ENCODE measurements at places on chromosomes 5 and 9. TPM values are rescaled to one million over a fixed set of nuclear protein-coding genes. Genes with fewer than 3 reads are reported as not detected.

Gene FANCG
- total RNA-seq, result 0.89 TPM

Gene C9orf153
- 0.28 TPM for total RNA-seq

Gene TCF7
- total RNA-seq, result 1.7 TPM

Gene HAVCR1
- not detected for total RNA-seq

Gene SH2D3C
- 11.5 TPM for total RNA-seq

Gene CATSPER3
- total RNA-seq, result 0.39 TPM

Gene CYSRT1
- 0.85 TPM for total RNA-seq

Gene PTPRD
- 6.6 TPM for total RNA-seq

Gene CTXN3
- total RNA-seq, result not detected

Gene FAM13B
- 35.9 TPM for total RNA-seq

- no peak overlapping the region for H3K27ac ChIP-seq
- peaks cover 17% of the 10 kb centered on the region for H3K4me1 ChIP-seq
- no peak overlapping the region for H3K4me3 ChIP-seq
- DNase-seq, result no peak
- H3K36me3 ChIP-seq, result no peaks in the 10 kb centered on the region
- H3K27me3 ChIP-seq, result no peaks in the 10 kb centered on the region
These were observed 46.2 kb upstream of the ANKRD55 start for GRCh38 chr5:56279291-56279690.

DNA sequence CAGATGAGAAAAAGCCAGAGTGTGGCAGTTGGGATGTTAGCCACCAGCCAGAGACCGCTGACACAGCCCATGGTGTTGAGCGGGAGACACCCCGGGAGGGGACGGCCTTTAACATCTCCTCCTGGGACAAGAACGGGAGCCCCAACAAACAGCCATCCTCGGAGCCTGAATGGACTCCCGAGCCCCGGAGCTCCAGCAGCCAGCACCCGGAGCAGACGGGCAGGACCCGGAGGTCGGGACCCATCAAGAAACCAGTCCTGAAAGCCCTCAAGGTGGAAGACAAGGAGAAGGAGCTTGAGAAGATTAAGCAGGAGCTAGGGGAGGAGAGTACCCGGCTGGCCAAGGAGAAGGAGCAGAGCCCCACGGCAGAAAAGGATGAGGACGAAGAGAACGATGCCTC is 28.0 kb upstream of the POMT1 start:
- H3K4me3 ChIP-seq, result no peak overlapping the region
- H3K4me1 ChIP-seq, result no peaks in the 10 kb centered on the region
- no peaks in the 10 kb centered on the region for H3K27me3 ChIP-seq
- H3K27ac ChIP-seq, result no peak overlapping the region

DNA sequence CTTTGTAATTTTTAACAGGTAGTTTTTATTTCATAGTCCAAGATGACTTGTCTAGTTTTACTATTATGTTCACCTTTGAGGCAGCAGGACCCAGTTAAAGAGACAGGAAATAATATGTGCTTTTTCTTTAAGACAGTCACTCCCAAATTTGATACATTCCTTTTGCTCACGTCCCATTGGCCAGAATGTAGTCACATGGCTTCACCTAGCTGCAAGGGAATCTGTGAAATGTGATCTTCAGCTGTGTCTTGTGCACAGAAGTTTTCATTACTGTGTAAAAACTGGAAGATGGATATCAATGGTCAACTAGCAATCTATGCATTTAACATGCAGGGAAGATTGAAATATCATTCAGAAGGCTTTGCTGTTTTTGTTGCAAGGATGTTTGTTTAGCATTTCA is 41.1 kb downstream of the XRCC4 start:
- no peak overlapping the region for H3K4me3 ChIP-seq
- no peak for DNase-seq
- H3K27ac ChIP-seq, result no peak overlapping the region
- H3K4me1 ChIP-seq, result no peaks in the 10 kb centered on the region

- peak overlapping the region; percentile 84 for H3K27ac ChIP-seq
- DNase-seq, result no peak
- peaks cover 39% of the 10 kb centered on the region for H3K4me1 ChIP-seq
- H3K36me3 ChIP-seq, result no peaks in the 10 kb centered on the region
- H3K4me3 ChIP-seq, result peak overlapping the region; percentile 75
These were observed 5.6 kb upstream of the RNF44 start for GRCh38 chr5:176542596-176543427.

DNA sequence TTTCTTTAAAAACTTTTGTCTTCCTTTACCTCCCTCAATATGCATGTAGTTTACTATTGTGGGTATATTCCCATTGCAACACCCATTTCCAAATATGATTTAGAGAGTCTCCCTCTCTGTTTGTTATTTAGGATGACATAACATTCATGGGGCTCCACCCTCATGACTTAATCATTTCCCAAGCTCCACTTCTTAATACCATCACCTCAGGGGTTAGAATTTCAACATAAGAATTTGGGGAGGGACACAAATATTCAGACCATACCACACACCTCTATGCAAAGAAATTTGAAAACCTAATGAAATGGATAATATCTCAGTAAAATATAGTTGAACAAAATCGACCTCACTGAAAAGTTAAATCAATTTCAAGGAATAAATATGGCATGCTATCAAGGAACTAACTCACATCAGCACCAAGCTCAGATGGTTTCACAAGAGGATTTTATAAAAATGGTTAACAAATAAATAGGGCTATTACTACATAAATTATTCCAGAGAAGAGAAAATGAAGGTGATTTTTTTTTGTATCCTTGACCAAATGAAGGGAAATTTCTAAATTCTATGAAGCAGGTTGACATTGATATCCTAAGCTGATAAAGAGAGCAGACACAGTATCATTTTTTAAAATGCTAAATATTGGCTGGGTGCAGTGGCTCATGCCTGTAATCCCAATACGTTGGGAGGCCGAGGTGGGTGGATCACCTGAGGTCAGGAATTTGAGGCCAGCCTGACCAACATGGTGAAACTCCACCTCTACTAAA is 20.2 kb upstream of the UBTD2 start:
- no peak for DNase-seq
- H3K4me3 ChIP-seq, result no peak overlapping the region
- H3K36me3 ChIP-seq, result no peaks in the 10 kb centered on the region
- no peaks in the 10 kb centered on the region for H3K27me3 ChIP-seq

DNA sequence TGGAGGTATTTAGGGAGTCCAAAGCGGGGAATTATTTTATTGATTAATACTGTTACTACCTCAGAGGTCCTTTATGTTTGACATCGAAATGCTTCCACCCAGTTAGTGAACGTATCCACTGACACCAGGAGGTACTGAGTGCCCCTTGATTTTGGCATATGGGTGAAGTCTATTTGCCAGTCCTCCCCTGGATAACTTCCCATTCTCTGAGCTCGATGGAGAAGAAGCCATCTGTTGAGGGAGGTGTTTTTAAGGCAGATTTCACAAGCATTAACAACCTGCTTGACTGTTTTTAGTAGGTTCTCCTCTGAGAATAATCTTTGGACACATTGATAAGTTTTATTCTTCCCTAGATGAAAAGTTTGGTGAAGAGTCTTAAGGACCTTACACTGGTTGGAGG is 165.3 kb upstream of the NREP start:
- no peaks in the 10 kb centered on the region for H3K36me3 ChIP-seq
- H3K4me1 ChIP-seq, result no peaks in the 10 kb centered on the region
- H3K27me3 ChIP-seq, result no peaks in the 10 kb centered on the region
- H3K4me3 ChIP-seq, result no peak overlapping the region
- H3K27ac ChIP-seq, result no peak overlapping the region
- no peak for DNase-seq

DNA sequence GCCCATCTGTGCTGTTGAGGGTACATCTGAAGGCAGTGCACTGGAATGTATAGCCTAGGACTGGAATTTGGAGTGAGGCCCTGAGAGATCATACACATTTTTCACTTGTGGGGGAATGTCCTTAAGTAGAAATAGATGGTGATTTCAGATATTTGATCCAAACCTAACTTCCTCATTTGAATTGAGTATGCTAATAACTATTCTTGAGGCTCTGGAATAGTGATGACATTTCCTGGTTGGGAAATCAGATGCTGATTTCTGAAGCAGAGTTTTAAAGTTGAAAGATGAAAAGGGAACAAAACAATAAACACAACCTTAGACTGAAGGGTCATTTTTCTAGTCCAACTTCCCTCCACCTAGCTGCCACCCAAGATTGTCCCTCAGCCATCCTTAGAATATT is 163.0 kb upstream of the CCDC152 start:
- H3K36me3 ChIP-seq, result no peaks in the 10 kb centered on the region
- H3K4me3 ChIP-seq, result no peak overlapping the region
- DNase-seq, result no peak
- H3K4me1 ChIP-seq, result no peaks in the 10 kb centered on the region

DNA sequence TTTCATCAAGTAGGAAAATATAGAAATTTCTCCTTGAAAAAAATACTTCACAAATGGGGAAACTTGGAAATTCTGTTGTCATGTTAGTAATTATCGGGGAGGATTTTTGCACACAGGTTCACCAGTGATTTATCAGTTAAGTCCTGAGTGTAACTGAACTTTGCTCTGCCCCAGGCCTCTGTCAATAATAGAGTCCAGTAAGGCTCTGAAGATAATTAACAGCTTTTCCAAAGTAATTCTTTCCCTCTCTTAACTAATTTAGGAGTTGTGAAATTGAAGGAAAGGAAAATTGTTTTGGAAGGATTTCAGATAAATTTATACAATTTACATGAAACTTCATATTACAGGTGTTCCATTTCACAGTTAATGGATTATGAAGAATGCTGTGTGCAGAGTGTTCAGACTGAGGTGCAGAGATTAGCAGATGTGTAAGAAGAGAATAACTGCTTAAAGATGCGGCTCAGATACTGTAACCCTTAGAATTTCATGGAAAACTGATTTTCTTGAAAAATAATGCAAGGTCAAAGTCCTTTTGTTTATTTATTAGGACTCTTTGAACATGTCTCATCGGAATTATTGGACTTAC is 2.9 kb upstream of the AGXT2 start:
- H3K4me3 ChIP-seq, result no peak overlapping the region
- H3K27ac ChIP-seq, result no peak overlapping the region
- no peaks in the 10 kb centered on the region for H3K36me3 ChIP-seq
- no peaks in the 10 kb centered on the region for H3K4me1 ChIP-seq
- DNase-seq, result no peak

DNA sequence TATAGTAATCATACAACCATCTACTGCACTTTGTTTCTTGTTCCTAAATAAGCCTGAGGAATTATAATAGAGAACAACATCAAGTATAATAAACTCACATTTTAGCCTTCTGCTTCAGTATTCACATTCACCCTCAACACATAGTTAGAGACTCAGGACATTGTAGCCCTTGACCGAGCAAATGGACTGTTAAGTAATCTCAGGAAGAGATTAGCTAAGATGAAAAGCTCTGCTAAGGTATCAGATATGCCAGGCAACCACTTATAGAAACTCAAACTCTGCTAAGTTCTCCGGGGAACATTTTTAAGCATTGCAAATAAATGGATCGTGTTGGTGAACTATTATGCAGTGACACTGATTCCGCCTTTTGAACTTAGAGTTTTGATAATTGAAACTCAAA is 252.0 kb downstream of the DTWD2 start:
- DNase-seq, result no peak
- H3K27ac ChIP-seq, result no peak overlapping the region
- no peak overlapping the region for H3K4me3 ChIP-seq
- no peaks in the 10 kb centered on the region for H3K4me1 ChIP-seq
- H3K36me3 ChIP-seq, result no peaks in the 10 kb centered on the region

DNA sequence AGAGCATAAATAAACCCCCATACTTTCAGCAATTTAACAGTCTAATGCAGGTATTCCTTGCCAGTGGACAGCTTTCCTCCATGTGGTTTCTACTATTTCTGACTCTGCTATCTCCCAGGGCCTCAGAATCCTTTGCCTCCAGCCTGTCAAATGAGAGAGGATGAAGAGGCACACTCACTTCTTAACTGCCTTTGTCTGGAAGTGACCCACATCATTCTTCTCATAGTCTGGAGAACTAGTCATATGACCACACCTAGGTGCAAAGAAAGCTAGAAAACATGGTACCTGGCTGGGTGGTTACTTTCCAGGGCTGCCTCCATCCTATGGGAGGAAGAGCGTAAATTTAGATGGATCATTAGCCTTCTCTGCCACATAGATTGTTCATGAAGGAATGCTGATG is 22.5 kb downstream of the PALM2AKAP2 start:
- H3K27me3 ChIP-seq, result no peaks in the 10 kb centered on the region
- no peaks in the 10 kb centered on the region for H3K36me3 ChIP-seq
- DNase-seq, result no peak

- no peak overlapping the region for H3K4me3 ChIP-seq
- no peak overlapping the region for H3K27ac ChIP-seq
- no peaks in the 10 kb centered on the region for H3K4me1 ChIP-seq
- DNase-seq, result no peak
- no peaks in the 10 kb centered on the region for H3K27me3 ChIP-seq
These were observed 104.6 kb downstream of the PRR16 start for GRCh38 chr5:120568711-120569110.

- no peaks in the 10 kb centered on the region for H3K36me3 ChIP-seq
- no peaks in the 10 kb centered on the region for H3K4me1 ChIP-seq
- no peak for DNase-seq
- no peaks in the 10 kb centered on the region for H3K27me3 ChIP-seq
- no peak overlapping the region for H3K4me3 ChIP-seq
- no peak overlapping the region for H3K27ac ChIP-seq
These were observed 220.5 kb upstream of the ADRA1B start for GRCh38 chr5:159695741-159696294.

DNA sequence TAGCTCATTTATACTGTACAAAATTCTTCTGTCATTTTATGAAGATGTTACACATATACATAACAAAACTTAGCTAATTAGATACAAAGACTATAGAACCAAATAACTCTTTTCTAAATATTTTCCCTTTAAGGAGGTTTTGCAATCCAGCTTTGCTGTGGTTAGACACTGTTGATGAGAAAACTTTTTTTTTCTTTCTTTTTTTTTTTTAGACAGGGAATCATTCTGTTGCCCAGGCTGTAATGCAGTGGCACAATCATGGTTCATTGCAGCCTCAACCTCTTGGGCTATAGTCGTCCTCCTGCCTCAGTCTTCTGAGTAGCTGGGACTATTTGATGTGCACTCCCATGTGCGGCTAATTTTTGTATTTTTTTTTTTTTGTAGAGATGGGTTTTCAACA is 38.5 kb upstream of the CDKN2B start:
- H3K4me1 ChIP-seq, result no peaks in the 10 kb centered on the region
- H3K27ac ChIP-seq, result no peak overlapping the region
- H3K36me3 ChIP-seq, result no peaks in the 10 kb centered on the region
- H3K4me3 ChIP-seq, result no peak overlapping the region
- H3K27me3 ChIP-seq, result no peaks in the 10 kb centered on the region

DNA sequence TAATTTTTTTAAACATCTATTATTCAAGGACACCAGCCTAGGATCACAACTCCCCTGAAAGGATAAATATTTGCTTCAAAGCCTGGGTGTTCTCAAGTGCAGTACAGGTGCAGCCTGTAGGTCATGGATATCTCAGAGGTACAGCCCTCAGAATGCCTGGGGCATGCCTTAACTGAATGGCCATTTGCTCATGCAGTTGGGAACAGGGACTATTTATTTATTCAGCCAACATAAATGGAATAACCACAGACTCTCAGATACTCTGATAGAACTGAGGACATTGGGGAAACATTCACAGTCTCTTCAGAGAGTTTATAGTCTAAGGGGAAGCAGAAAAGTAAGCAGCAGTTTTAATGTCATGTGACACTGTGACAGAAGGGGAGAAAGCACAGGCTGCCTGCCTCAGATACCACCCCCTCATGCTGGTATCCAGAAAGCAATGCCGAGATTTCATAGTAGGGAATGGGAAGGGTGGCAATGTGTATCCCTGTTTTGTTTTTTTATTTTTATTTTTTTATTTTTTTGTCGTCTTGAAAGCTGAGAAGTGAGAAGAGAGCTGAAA is 112.6 kb downstream of the MACIR start:
- peaks cover 8% of the 10 kb centered on the region for H3K4me1 ChIP-seq
- no peak overlapping the region for H3K4me3 ChIP-seq
- DNase-seq, result no peak
- no peak overlapping the region for H3K27ac ChIP-seq
- H3K36me3 ChIP-seq, result no peaks in the 10 kb centered on the region
- no peaks in the 10 kb centered on the region for H3K27me3 ChIP-seq

Data from right atrium auricular region (tissue), 2 donors.